Stimulated activated CD8-positive, alpha-beta memory T cell treated with anti-CD3 and anti-CD28 coated beads, Interleukin-7, amount 100 ng/mL, for 1 hour (primary cell): ENCODE measurements at places on chromosomes 1 and 21.

GRCh38 chr1:200590001-200590400, 30.6 kb downstream of the KIF14 start:
- no peak for DNase-seq

DNA sequence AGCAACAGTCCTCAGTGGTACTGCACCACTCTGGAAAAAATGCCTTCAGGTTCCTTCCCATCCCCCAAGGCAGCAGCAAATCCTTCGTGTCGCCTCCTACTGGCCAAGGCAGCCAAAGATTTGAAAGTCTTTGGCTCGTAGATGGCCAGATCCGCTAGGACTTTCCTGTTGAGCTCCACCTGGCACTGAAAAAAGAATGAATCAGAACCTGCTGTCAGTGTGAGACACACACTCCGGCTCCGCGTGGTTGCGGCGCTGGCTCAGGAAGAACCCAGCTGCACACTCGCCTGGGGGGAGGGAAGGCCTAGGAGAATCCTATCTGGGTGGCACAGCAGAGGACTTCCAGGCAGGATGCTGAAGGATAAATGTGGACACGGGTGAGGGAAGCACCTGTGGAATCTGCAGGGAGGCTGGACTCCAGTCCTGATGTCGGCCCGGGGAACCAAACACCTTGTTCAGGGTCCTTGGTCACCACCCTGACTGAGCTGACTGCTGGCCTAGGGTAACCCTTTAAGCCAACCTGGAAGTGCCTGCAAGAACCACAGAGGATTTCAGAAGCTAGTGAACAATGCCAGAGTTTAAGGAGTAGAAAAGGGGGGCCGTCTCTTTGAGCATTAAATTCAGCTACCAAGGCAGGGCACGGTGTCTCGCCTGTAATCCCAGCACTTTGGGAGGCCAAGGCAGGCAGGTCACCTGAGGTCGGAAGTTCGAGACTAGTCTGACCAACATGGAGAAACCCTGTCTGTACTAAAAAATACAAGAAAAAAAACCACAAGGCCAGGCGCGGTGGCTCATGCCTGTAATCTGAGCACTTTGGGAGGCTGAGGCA, 3.2 kb upstream of the CCNL2 start:
- no peak for DNase-seq

DNA sequence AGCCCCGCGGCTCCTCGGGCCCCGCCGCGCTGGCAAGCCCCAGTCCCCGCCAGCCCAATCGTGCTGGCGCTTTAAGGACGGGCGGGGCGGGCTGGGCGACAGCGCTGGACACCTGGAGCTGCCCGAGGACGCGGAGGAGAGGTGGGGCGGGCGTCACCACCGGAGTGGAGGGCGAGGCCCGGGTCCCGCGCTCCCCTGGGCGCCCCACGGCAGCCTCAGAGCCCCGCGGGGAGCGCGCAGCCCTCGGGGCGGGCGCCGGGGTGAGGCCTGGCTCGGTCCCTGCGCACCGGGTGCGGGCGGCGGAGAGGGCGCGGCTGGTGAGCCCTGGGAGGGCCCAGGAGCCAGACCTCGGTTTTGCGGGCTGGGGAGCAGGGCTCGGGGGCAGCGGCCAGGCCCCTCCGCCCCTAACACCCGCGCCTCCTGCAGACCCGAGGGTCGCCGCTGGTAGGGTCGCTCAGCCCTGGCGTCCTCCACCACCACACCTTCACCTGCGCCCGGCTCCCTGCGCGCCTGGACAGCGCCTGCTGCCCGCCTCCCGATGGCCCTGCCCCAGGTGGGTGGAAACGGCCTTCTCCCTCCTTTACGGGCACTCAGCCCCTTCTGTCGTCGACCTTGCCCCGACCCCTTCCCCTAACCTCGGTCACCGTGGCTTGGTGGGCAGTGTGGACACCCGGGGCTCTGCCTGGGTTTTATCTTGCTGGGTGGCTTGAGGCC, at the start of gene TMEM61:
Gene TMEM61 (plus strand): TSS at position 101 of the 714 bp plus-strand sequence. CDS start 438 bp downstream, at position 539.
- no peak for DNase-seq

- DNase-seq: no peak
Observed at GRCh38 chr1:231338270-231339128, at the start of gene SPRTN. Gene SPRTN (plus strand): TSS chr1:231338293. CDS start chr1:231338384, 91 bp downstream.

DNA sequence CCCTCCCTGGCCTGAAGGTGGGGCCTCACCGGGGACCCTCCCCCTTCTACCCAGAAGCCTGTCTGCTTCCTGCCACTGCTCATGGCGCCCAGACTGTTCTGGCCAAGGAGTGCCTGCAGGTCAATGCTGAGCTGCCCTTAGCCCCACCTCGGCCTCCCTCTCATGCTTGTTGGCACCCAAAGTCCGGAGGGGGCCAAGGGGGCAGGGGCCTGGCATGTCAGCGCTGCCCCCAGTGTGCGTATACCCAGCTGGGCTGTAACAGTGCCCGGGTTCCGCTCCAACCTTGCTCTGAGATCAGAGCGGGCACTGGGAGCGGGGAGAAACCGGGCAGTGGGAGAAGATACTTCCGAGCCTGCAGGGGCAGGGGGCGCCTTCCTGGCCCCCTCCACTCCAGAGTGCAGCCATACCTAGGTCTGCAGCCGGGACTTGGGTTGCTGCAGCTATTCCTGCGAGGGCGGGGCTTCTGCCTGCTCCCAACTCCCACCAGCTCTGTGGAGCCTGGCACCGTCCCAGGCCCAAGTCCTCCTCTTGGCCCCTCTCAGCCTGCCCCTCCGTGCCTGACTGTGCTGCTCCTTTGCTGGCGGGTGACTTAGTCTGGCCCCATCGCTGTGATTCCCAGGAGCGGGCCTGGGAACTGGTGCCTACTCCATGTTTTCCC, 21.4 kb upstream of the TGFB2 start:
- DNase-seq: no peak

DNA sequence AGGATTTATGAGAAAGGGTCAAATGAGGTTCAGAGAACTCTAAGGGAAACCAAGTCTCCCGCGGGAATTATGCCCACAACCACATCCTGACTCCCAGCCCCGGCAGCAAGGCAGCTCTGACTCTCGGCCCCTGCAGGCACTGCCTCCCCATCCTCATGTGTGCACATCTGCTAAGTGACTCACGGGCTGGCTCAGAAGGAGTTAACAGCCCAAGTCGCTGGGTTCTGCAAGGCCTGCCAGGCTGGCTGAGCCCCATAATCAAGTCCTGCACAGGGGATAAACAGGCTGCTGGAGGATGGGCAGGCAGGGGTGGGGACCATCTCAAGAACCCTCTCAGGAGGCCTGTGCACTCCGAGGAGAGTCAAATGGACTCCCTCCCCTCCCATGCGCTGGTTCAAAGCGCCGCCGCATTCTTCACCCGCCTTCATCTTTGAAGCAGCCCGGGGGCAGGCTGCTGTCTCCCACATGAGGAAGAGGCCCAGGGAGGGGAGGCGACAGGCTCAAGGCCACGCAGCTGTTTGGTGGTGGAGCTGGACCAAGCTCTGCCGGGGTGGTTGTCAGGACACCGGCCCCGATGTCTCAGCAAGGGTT, 344.3 kb downstream of the MATN1 start:
- no peak for DNase-seq

GRCh38 chr1:183011859-183012258, 11.4 kb upstream of the LAMC1 start:
- no peak for DNase-seq

DNA sequence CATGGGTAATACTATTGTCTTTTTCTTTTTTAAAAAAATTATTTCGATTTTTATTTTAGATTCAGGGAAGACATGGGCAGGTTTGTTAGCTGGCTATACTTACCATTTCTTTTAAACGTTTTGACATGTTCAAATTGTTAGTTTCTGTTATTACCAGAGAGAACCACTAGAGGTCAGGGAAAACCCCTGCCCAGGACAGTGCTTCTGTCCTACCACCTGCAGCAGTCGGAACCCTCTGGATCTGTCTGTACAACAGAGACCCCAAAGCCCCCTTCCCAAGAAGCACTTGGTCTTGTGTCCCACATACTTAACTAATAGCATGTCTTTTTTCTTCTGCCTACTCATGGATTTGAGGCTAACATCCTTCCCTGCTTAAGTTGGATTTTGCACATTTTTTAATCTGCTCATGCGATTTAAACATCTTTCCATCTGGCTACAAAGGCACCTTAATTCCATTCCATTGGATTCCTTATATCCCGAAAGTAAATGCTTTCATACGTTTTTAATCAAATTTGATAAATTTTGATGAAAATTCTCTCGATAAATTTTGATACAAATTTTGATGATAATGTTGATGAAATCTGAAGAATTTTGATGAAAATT, 10.0 kb upstream of the C1orf115 start:
- no peak for DNase-seq

DNA sequence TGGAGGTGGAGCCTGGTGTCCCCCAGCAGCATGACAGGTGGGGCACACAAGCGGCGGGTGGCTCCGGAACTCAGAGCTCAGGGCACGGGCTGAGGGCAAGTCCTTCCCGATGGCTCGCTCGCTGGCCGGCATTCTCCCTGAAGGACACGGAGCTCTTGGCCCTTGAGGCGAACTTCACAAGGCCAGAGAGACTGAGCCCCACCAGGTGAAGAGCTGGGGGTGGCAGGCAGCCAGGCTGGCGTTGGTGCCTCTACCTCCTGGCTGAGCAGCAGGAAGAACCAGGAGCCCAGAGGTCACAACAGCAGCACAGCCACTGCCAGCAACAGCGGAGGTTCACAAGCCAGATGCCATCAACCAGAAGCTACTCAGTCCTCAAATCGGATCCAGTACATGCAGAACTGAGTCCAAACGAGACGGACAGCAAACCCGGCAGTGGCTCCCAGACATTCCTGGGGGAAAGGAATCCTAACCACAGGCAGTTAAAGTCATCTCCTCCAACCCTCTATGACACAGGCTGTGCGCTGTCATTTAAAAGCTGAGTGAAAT, 54.1 kb downstream of the NPHP4 start:
- no peak for DNase-seq

DNA sequence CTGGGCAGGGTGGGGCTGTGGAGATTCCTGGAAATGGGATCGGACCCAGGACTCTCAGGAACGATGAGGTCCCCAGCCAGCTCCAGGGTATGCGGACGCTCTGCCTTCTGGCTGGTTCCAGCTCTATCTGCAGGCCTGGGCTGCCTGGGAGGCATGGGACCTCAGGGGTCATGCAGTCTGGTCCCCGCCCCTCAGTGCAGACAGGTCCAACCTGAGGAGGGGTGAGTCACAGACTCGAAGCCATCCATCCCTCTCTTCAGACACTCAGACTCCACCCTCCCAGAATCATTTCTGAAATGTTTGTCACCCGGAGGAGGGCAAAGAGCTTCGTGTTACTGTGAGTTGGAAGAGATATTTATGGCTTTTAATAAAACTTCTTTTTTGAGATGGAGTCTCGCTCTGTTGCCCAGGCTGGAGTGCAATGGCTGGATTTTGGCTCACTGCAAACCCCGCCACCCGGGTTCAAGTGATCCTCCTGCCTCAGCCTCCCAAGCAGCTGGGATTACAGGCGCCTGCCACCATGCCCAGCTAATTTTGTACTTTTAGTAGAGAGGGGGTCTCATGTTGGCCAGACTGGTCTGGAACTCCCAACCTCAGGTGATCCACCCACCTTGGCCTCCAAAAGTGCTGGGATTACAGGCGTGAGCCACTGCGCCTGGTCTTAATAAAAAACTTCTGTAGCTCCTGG, 5.9 kb upstream of the MYOM3 start:
- DNase-seq: no peak

DNA sequence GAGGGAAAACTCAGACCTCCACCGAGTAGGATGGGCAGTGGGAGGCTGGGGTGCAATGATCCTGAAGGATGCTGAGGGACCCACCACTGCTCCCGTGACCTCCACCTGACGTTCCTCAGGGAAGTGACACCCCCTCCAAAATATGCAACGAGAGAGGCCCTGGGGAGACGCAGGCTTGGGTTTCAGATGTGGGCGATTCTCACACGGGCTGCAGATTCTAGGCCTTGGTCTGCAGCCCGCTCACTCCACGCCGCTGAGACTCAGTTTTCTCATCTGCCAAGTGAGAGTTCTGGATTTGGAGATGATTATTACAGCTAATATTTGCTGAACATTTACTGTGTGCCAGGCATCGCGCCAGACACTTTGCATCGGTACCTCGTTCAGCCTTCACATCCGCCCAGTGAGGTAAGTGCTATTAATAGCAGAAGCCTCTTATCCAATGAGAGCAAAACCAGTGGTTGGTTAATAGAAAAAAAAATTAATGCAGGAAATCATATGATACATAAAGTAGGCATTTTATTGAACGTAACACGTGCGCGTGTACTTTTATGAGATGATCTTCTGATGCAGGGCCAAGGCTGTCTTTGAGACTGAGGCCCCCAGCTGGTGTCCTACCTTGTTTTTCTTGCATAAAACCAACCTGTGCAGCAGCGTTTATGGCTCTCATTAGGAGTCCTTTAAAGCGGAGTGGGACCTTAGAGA, 102.0 kb upstream of the RUNX3 start:
- no peak for DNase-seq

GRCh38 chr1:98102345-98103030, 181.7 kb upstream of the DPYD start:
- DNase-seq: no peak

GRCh38 chr1:153612111-153612754, 704 bp downstream of the S100A16 start:
- DNase-seq: no peak

DNA sequence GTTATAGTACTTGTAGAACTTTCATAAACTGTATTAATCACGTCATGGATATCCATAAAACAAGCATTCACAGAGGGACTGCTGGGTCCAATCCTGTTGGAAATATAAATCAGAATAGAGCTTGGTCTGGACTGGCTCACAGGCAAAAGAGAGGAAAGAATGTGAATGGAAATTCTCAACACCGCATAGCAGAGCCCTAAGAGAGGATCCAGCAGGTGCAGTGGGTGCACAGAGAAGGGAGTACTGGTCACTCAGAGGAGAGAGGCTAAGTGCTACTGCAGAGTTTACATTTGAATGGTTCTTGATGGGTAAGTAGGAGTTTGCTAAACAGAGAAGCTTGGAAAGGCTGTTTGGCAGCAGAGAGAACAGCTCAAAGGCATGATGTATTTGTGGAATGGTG, 231.7 kb downstream of the PAPPA2 start:
- DNase-seq: no peak

DNA sequence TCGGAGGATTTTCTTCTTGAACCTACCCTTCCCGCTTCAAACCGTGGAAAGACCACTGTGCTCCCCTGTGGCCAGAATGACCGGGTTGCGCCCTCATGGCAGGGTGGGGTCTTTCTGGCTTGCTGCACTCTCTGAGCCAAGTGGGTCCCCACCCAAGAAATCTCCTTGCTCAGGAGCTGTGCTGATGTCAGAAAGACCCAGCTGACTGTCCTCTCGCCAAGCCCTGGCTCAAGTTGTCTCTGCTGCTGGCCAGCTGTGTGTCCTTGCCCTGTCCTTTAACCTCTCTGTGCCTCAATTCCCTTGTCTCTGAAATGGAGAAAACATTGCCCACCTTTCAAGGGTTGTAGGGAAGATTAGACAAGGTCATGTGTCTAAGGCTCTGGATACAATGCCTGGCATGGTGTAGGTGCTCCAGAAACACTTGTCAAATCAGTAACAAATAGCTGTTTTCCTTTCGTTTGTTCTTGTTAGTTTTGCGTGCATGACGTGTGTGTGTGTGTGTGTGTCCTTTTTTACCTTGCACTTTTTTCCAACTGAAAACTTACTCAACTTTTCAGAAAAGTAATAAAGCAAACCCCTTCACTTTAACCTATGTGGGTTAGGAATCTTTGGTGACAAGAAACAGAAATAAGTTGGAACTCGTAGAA, 41.1 kb upstream of the RPL11 start:
- no peak for DNase-seq
